Hepatocyte (in vitro differentiated cells): ENCODE measurements at places on chromosomes 12 and 14. TPM values are rescaled to one million over a fixed set of nuclear protein-coding genes. Genes with fewer than 3 reads are reported as not detected.
A peak's percentile ranks its signal among the peaks of the same experiment; 100 is the strongest.

DNA sequence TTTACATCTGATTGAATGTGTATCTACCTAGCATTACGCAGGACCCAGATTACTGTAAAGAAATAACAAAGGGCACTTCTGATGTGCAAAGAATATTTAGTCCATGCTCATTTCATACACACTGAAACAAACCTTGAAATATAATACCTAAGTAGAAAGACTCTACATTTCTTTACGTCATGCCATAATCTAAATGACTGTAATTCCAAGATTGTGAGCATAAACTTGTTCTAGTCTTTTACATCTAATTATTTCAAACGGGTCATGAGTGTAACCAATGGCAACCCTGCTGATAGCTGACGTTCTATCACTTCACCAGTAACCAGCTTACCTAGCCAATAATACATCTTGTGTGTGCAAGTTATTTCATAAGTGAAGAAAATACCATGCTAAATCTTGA, 433.8 kb downstream of the PRKD1 start:
- H3K4me1 ChIP-seq: no peaks in the 10 kb centered on the region
- H3K27me3 ChIP-seq: no peaks in the 10 kb centered on the region
- DNase-seq: no peak
- H3K36me3 ChIP-seq: no peaks in the 10 kb centered on the region

- H3K27me3 ChIP-seq: no peaks in the 10 kb centered on the region
- no peaks in the 10 kb centered on the region for H3K36me3 ChIP-seq
- DNase-seq: no peak
Measured at GRCh38 chr14:69625299-69626131, 14.1 kb downstream of the SUSD6 start.

- no peaks in the 10 kb centered on the region for H3K27me3 ChIP-seq
- peak overlapping the region; percentile 95 for H3K27ac ChIP-seq
- DNase-seq: no peak
- no peaks in the 10 kb centered on the region for H3K36me3 ChIP-seq
Measured at GRCh38 chr14:88553886-88554456, 836 bp downstream of the PTPN21 start.

Gene FAM90A1
- 0.09 TPM in 1 of 2 replicates, not detected in the other for polyA plus RNA-seq

DNA sequence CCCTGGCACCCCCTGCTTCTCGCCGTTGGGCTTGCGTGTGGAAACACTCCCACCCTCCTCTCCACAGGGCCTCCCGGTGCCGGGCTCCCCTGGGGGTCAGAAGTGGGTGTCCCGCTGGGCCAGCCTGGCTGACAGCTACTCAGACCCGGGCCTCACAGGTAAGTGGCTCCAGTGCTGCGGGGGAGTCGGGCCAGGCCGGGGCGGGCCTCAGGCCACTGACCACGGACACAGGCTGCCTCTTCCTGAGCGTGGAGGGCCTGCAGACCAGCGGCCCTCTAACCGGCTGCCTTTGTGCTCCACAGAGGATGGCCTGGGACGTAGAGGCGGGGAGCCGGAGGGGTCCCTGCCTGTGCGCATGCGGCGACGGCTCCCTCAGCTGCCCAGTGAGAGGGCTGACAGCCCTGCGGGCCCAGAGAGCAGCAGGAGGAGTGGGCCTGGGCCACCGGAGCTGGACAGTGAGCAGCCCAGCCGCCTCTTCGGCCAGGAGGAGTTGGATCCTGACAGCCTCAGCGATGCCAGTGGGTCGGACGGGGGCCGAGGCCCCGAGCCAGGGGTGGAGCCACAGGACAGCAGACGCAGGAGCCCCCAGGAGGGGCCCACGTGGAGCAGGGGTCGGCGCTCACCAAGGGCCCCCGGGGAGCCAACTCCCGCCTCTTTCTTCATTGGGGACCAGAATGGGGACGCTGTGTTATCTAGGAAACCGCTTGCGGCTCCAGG, 21.1 kb downstream of the CEP170B start:
- no peaks in the 10 kb centered on the region for H3K4me1 ChIP-seq
- H3K36me3 ChIP-seq: no peaks in the 10 kb centered on the region
- DNase-seq: no peak
- no peak overlapping the region for H3K27ac ChIP-seq
- no peak overlapping the region for H3K4me3 ChIP-seq

Gene GUCY2C
- 12.9 and 26.5 TPM in 2 replicates for polyA plus RNA-seq

GRCh38 chr12:74499192-74499591, 38.4 kb upstream of the ATXN7L3B start:
- H3K4me3 ChIP-seq: no peak overlapping the region
- H3K4me1 ChIP-seq: no peaks in the 10 kb centered on the region
- no peak for DNase-seq

DNA sequence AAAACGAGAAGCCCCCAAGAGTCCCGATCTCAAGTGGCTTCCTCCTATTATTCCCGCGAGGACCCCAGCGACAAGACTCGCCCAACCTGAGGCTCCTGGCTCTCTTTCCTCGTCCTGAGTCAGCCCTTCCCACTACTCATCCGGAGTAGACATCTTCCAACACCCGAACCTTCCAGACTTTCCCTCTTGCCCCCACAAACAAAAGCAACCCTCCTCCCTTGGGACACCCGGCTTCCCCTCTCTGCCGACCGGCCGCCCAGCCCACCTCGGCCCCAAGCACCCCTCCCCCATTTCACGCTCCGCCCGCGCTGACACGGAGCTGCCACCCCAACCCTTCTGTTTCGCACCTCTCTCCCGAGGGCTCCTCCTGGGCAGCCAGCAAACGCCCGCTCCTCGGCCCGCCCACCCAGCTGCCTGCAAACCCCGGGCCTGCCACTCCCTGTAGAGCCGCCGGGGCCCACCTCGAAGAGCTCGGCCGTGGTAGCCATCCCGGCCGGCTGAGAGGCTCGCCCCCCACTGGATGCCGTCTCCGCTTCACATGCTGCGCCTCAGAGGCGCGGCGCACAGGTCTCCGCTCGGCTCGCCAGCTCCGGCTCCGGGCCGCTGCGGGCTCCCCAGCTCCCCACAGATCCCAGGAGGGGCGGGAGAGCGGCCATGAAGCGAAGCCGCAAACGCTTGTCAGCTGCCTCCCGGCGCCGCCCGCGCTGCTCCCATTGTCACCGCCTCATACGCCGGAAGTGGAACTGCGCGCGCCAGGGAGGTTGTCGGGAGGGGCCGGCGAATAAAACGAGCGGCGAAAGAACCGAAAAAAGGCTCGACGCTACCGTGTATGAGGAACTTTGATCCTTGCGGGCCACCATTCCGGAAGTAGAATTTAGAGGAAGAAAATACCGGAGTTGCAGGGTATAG, at the start of the genes AP5M1 and EXOC5:
Gene AP5M1, plus strand, starts transcription at position 811 of the 909 bp plus-strand sequence. CDS start 344 bp downstream, outside the sequence.
Gene EXOC5, minus strand, starts transcription at position 745 of the 909 bp plus-strand sequence. Its CDS starts 257 bp downstream, at position 488.
- DNase-seq: peak; percentile 95
- H3K36me3 ChIP-seq: no peaks in the 10 kb centered on the region
- H3K4me1 ChIP-seq: peaks cover 7% of the 10 kb centered on the region
- peak within 1 kb of the TSS; percentile 98 for H3K27ac ChIP-seq
- H3K27me3 ChIP-seq: no peaks in the 10 kb centered on the region

DNA sequence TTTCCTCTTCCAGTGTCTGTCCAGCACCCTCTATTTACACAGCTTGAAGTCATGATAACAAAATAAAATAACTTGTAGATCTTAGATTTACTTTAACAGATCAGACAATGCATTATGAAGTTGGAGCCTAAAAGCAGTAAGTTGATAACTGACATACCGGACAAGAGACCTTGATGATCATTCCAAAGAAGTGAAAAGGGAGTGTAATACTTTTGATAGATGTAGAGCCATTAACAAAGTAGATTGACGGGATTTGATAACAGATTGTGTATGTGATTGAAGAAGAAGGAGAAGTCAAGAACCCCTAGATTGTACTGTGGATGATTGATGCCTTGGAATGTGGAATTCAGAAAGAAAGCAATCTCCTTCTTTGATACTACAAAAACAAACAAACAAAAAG, 403.8 kb upstream of the MGAT4C start:
- no peak for DNase-seq
- H3K27me3 ChIP-seq: no peaks in the 10 kb centered on the region
- H3K4me3 ChIP-seq: no peak overlapping the region
- H3K4me1 ChIP-seq: no peaks in the 10 kb centered on the region
- no peaks in the 10 kb centered on the region for H3K36me3 ChIP-seq
- no peak overlapping the region for H3K27ac ChIP-seq

DNA sequence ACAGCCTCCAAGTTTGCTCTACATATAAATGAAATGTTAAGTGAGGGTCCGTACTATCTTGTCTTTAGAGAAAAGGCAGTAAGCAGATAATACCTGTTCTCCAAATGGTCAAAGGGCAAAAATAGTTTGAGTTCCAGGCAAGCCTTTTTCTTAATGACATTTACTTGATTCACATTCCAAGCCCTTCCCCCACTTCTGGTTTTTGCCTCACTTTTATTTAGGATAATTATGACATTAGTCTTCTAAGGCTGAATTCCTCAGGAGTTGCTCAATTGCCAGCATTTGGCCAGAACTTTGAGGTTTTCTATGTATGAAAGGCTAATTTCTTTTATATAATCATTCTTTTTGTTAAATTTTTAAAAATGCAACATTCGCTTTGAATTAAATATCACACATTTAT, 62.5 kb upstream of the DUSP6 start:
- DNase-seq: no peak
- no peaks in the 10 kb centered on the region for H3K36me3 ChIP-seq
- peaks cover 8% of the 10 kb centered on the region for H3K4me1 ChIP-seq

Gene HDAC7
- polyA plus RNA-seq: 41.2 and 45.5 TPM in 2 replicates

GRCh38 chr12:24111616-24112015, 162.1 kb upstream of the SOX5 start:
- DNase-seq: no peak
- H3K4me3 ChIP-seq: no peak overlapping the region
- no peak overlapping the region for H3K27ac ChIP-seq

Gene NDRG2
- polyA plus RNA-seq: 108 and 112 TPM in 2 replicates

DNA sequence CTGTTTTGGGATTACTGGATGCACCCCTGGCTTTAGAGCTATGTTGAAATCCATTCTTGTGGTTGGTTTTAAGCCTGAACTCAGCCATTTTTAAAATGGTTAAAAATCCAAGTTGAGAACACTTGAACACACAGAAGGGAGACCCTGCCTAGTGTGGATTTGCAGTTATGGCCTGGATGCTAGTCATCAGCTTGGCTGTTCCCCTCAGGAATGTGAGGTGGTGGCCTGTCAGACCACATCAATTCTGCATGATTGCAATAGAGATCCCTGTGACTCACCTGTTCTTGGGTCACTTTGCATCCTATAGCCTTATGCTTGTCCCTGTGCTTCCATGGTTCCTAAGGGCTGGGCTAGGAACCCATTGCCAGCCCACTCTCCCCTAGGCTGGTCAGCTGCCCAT, 454.1 kb downstream of the ATP23 start:
- no peak overlapping the region for H3K27ac ChIP-seq
- no peaks in the 10 kb centered on the region for H3K27me3 ChIP-seq
- no peaks in the 10 kb centered on the region for H3K36me3 ChIP-seq
- H3K4me1 ChIP-seq: no peaks in the 10 kb centered on the region
- no peak for DNase-seq

DNA sequence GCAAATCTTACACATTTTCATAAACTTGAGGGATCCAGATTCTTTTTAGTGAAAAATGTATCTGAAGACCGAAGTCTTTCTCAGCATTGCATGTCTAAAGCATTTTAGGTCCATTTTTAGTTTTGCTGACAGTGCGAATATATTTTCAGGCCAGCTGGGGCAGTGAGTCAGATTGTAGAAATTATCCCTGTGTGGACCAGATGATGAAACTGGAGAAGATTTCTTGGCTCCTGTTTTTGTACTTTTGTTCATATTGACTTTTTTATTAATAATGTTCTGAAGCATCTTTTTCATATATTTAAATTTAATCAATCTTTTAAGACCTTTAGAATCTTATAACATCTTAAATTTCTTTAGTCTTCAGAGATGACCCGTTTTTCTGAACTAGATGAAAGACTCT, 173.1 kb downstream of the FLRT2 start:
- no peaks in the 10 kb centered on the region for H3K27me3 ChIP-seq
- no peak overlapping the region for H3K4me3 ChIP-seq
- DNase-seq: peak; percentile 8

GRCh38 chr14:63248211-63248610, 44.0 kb downstream of the RHOJ start:
- H3K4me1 ChIP-seq: no peaks in the 10 kb centered on the region
- no peak for DNase-seq
- no peaks in the 10 kb centered on the region for H3K27me3 ChIP-seq
- H3K4me3 ChIP-seq: no peak overlapping the region
- H3K27ac ChIP-seq: no peak overlapping the region

Gene AHNAK2
- polyA plus RNA-seq: 1.8 and 2.4 TPM in 2 replicates

DNA sequence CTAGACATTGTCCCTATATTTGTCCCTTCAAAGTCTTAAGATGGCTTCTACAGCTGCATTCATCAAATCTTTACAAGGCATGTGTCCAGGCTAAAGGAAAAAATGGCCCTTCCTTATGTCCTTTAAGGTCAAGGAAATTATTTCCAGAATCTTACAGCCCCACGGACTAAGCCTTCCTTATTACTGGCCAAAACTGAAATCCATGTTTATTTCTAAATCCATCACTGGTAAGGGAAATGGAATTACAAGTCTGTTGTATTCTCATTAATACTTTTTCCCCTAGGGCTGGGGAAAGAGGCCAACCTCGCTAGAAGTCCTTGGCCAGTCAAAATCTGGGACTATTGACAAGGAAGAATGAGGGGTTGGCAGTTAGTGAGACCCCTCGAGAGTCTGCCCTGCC, 252.5 kb downstream of the TMEM132C start:
- H3K4me3 ChIP-seq: no peak overlapping the region
- H3K4me1 ChIP-seq: no peaks in the 10 kb centered on the region
- DNase-seq: no peak

DNA sequence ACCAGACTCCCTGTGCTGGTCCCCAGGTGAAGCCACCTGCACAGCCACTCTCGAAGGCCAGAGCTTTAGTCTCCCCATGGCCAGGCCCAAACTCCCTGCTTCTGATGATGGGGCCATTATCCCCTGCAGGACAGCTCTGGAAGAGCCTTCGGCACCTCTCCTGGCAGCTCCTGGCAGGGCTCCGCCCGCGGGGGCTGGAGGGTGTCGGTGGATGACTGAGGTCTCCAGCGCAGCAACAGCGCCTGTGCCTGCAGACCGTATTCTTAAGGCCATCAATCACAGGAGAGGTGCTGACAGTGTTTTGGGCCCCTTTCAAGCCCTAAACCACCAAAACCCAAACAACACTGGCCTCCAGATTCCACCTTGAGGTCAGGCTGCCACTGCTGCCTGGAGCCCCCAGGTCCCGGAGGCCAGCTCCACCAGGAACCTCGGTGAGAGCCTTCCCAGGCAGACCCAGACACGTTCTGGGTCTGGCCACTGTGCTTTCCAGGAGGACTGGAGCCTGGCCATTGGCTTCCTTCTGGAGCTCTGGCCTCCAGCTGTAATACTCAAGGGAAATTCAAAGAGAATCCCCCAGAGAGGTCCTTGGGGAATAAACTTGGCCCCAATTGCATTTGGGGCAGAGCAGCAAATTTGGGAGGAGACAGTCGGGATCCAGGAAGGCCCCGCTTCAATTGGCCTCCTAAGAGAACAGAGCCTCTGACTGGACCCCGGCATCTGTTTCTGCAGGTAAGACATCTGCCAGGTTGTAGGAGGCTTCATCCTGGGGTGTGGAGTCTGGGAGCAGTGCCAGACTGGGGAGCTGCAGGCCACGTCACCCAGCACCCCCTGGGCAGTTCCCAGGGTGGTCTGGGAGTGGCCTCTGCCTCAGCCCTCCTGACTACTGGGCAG, 210.6 kb upstream of the RTL1 start:
- no peaks in the 10 kb centered on the region for H3K4me1 ChIP-seq
- H3K27ac ChIP-seq: no peak overlapping the region
- H3K4me3 ChIP-seq: no peak overlapping the region
- no peaks in the 10 kb centered on the region for H3K27me3 ChIP-seq
- no peaks in the 10 kb centered on the region for H3K36me3 ChIP-seq
